Stimulated activated CD8-positive, alpha-beta memory T cell treated with anti-CD3 and anti-CD28 coated beads, Interleukin-4, amount 100 ng/mL, for 4 hours (primary cell): ENCODE measurements at places on chromosomes 5 and 9.

DNA sequence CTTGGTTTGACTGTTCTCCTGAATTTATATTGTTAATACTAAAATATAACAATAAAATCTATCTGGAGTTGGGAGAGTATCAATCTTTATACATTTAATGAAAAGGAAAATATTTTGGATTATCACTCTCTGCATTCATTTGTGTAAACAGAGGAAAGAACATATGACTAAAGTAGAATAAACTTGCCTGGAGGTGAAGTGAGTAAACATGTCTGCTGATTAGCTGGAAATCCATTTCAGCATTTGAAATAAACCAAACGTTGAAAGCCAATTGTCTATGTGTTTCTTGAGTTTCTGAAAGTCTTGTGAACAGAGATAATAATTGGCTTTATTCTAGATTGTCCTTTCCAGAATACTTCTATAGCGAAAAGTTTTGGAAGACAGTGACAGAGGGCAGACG, 776.2 kb downstream of the SEMA5A start:
- no peak for DNase-seq

DNA sequence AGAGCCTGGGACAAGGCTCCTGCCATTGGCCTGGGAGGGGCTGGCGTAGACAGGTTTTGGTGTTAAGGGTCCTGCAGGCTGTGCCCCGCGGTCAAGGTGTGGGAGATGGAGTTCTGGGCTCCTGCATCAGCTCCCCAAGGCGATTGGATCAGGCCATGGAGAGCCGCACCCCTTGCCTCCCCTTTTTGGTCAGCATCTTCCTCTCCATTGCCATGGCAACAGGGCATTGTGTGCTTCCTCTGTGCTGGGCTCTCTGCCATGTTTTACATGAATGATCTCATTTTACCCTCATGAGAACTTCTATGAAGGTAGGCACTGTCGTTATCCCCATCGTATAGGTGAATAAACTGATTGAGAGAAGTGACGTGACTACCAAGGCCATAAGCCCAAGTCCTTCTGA, 344.3 kb upstream of the CLINT1 start:
- DNase-seq: no peak

GRCh38 chr5:166365164-166365563, 1926.3 kb upstream of the WWC1 start:
- DNase-seq: no peak

DNA sequence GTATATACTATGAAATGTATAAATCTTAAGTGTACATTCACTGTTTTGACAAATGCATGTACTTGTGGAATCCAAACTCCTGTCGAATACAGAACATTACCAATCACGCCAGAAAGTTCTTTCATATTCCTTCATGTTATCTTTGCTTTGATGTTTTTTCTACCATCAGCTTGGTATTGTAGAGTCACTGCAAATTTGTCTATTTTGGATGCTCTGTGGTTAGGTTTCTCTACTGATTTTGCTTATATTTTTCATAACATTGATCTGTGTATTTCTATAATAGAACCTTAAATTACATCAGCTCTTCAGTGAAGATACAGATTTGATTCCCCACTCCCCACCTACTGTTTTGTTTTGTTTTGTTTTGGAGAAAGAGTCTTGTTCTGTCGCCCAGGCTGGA, 30.8 kb downstream of the HABP4 start:
- no peak for DNase-seq

DNA sequence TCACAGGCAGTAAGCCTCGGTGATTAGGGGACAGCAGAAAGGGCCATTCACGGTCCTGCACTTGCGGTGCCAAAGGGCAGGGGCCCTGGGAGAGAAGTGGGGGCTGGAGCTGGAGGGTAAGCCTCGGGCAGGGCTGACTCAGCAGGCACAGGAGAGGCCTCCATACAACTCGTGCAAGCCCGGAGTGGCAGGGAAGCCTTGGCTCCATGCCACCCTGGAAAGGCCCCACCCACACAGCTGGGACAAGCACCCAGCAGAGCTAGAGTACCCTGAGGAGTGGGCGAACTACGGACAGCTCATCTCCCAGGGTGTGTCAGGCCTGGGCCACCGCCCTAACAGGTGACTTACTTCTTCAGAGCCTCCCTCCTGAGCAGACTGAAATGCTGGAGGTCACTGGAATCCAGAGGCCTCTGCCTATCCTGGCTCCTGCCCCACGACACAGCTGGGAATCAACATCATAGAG, 5.6 kb upstream of the CAMK2A start:
- DNase-seq: no peak

DNA sequence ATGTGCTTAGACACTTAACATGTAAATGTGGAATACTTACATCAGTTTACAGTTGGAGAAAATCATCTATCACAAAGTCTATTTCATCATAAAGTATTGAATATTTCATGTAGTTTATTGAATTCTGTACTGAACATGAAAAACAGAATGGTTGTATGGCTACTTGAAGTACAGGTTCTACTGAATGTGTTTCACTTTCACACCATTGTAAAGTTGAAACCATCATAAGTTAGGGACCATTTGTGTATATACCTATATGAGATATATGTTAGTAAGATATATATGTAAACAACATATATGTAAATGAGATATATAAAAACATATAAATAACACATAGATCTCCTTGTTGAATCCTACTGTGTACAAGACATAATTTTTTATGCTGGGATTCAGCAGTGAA, 63.0 kb upstream of the TAF11L2 start:
- no peak for DNase-seq

DNA sequence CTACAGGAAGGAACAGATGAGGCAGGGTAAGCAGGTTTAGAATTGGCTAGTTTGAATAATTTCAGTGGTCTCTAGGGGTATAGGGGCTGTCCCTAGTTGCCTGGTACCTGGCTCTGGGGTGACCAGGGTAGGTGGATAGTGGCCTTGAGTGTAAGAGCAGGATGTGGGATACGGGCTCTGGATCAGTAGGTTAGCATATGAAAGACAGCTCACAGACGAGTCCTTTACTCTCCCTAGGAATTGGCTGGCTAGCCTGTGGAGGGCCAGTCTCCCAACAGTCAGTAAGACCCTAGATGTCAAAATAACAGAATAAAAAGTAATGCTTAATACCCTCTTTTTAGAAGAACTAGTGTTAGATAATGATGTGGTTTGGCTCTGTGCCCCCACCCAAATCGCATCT, 16.6 kb upstream of the C9orf152 start:
- DNase-seq: no peak

GRCh38 chr9:15136646-15137045, 170.4 kb downstream of the TTC39B start:
- no peak for DNase-seq

- no peak for DNase-seq
These were observed 409.5 kb downstream of the PDE4D start for GRCh38 chr5:59483971-59484472.

- DNase-seq: peak; percentile 11
These were observed 70.4 kb downstream of the MVB12B start for GRCh38 chr9:126397056-126397455.

- DNase-seq: no peak
These were observed 42.5 kb downstream of the ERGIC1 start for GRCh38 chr5:172876578-172876977.

GRCh38 chr9:128846680-128847030, 17.1 kb upstream of the SPOUT1 start:
- DNase-seq: no peak

DNA sequence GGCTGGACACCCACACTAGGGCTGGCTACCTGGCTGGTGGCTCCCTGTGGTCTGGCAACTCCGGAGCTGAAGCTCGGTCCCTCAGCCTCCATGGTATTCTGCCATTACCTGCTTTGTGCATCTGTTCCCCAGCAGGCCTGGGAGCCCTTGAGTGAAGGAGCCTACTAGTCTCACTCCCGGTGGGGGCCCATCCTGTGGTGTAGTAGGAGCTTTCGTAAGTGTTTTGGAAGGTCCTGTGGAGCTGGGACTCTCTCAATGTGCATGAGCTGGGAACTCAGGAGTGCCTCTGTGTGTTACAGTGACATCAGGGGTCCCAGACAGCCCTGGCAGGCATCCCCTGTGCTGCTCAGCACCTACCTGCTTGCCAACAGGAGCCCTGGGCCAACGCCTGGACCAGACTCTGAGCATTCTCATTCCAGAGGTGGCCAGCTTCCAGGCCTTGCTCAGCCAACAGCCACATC, 267.1 kb downstream of the GADD45G start:
- DNase-seq: no peak

DNA sequence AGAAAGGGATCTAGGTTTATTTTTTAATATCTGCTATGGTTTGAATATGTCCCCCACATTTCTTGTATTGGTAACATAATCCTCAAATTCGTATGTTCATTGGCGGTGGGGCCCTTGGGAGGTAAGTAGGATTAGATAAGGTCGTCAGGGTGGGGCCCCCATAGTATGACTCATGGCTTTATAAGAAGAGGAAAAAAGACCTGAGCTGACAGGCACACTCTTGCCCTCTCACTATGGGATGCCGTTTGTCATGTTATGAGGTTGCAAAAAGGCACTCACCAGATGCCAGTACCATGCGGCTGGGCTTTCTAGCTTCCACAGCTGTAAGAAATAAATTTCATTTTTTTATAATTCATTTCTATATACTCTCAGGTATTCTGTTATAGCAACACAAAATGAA, 67.3 kb upstream of the SGCD start:
- no peak for DNase-seq

- no peak for DNase-seq
These were observed 4.4 kb downstream of the RORB start for GRCh38 chr9:74501570-74501969.

GRCh38 chr5:3191585-3191984, 404.0 kb upstream of the IRX1 start:
- no peak for DNase-seq

GRCh38 chr9:68653141-68653595, 51.9 kb upstream of the PIP5K1B start:
- DNase-seq: no peak

- no peak for DNase-seq
These were observed 175.4 kb downstream of the ASTN2 start for GRCh38 chr9:117239428-117239827.

- no peak for DNase-seq
These were observed 294 bp downstream of the ADRB2 start for GRCh38 chr5:148826739-148827070.

GRCh38 chr9:68978066-68978465, 35.8 kb downstream of the PRKACG start:
- DNase-seq: no peak

- no peak for DNase-seq
These were observed 486.2 kb downstream of the GADD45G start for GRCh38 chr9:90090997-90091396.

- no peak for DNase-seq
These were observed 22.0 kb upstream of the EPB41L4B start for GRCh38 chr9:109342878-109343277.

DNA sequence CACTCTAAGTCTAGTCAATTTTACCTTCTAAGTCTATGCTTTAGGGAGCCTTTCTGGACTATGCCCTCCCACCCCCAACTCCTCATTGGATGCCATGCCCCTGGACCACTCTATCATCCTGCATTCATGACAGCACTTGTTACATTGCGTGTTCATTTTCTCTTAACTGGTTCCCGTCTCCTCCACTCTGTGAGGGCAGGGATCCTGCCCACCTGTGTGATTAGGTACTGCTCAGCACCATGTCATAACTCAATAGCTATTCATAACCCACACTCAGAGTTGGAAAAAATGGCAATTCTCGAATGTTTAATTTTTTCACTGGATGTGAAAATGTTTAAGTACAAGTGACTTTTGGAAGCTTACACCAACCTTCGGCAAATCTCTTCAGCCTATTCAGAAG, 88.5 kb downstream of the PRLR start:
- DNase-seq: no peak

- DNase-seq: no peak
These were observed 1.7 kb downstream of the CCDC69 start for GRCh38 chr5:151222054-151222789.

DNA sequence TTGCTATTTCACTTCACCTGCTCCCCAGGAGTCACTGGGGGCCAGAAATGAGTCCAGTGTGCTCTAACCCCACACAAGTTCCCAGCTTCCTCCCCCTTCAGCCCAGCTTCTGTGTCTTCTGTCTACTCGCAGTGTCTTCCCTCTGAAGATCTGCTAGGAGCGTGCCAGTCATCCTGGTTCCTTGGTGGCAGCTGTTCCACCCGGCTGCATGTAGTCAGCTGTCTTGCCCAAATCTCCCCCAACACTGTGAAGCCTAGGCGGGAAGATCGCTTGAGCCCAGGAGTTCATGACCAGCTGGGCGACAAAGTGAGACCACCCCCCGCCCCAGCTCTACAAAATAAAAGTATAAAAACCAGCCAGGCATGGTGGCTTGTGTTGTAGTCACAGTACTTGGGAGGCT, 154.0 kb downstream of the GDNF start:
- DNase-seq: no peak

GRCh38 chr5:175796536-175797499, 74.6 kb upstream of the CPLX2 start:
- DNase-seq: peak; percentile 35

DNA sequence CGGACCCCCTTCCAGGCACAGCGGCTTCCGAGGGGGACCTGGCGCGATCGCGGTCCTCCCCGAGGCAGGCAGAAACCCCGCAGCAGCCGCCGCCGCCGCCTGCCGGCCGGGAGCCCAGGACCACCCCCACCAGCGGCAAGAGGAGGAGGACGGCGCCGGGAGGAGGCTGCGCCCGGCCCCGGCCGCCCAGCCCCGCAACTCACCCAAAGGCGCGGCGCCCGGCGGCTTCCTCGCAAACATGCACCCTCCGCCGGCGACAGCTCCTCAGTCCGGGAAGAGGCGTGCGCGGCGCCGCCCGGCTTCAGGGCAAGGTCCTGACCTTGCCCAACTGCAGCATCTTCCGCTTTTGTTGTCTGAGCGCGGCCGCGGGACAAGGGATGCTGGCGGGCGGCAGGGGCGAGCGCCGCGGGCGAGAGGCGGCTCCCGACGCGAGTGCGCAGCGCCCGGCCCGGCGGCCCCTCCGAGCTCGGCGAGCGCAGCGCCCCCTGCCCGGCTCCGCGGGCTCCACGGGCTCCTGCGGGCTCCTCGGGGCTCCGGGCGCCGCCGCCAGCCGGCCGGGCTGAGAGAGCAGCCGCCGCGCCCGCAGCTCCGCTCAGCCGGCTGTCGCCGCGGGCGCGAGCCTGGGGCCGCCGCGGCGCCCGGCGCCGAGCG, 507 bp downstream of the CTNND2 start:
- DNase-seq: no peak

DNA sequence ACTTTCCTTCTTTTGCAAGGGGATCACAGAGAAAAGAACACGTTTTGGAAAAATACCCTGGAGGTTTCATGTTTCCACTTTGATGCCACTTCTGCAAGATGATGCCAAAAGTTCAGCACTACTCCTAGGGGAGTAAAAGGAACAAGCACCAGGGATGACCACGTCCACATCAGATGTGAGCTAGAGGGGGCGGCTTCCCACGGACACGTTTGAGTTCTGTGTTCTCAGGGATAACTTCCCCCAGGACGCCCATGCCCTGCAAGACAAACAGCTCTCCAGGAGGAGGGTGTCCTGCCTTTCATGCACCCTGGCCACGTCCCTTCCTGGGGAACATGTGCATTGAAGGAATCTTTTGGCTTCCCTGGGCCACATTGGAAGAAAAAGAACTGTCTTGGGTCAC, 66.6 kb upstream of the TRIO start:
- DNase-seq: no peak
